ENCODE measurements at places on chromosomes 2 and 18.

DNA sequence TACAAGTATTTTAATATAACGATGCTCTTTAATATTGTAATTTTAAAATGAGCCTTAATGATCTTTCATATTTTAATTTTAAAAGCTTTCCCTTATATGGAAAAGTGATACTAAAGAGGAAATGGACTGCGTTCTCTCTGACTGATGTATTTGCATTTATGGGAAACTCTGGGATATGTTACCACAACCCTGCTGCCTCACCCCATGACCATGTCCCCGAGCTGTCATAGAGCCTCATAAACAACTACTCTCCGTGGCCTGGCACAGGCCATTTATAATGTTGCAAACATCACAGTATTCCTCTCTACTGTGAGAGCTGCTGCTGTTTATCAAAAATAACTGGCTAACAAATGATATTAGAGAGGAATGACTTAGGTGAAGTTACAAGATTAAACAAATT, 75.8 kb upstream of the SEC11C start:
- DNase-seq = no peak

- no peak for DNase-seq
Observed at GRCh38 chr18:79327199-79327721, 68.5 kb upstream of the NFATC1 start.

DNA sequence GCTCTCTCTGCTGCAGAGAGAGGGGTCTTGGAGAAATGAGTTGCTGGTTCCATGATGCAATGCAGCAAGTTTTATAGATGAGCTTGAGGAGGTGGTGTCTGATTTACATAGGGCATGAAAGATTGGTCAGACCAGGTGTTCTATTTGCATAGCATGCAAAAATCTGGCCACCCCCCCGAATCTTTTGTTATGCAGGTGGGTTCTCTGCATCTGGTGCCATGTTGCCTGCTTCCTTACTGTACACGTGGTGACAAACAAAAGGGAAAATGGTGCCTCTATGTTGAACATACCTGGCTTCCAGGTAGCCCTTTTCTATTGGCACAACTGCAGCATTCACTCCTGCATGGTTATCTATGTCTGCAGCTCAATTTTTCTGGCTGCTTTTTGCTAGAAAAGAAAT, 169.4 kb downstream of the GALNT1 start:
- DNase-seq = no peak

- DNase-seq = no peak
Observed at GRCh38 chr2:226669905-226670304, 129.7 kb downstream of the IRS1 start.

GRCh38 chr2:179240481-179241451, 23.9 kb downstream of the SESTD1 start:
- DNase-seq = no peak

DNA sequence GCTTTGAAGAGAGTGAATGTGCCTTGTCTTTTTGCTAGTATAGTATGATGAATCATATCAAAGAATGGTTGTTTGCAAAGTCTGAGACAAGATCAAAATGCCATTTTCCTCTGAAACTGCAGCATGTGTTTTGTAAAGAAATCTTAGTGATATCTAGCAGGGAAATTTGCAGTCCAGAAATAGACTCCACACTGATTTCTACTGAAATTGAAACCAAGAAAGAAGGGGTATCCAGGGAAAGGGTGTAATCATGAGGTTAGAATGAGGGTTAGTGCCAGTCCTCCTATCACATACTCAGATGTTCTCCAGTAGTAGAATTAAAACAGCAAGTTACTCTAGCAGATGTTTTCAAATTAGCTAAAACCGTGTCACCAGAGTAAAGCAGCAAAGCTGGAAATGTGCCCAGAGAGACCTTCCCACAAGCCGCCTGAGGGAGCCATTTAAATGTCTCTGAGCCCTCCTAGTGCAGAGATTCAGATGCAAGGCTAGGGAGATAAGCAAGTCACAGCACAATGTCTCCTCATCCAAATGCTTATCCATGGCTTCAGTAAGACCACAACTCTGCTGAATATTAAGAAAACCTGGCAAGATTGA, 4.9 kb downstream of the DLGAP1 start:
- no peak for DNase-seq

All from AG08396 (cell line).